ENCODE measurements at places on chromosomes 1 and 21.

DNA sequence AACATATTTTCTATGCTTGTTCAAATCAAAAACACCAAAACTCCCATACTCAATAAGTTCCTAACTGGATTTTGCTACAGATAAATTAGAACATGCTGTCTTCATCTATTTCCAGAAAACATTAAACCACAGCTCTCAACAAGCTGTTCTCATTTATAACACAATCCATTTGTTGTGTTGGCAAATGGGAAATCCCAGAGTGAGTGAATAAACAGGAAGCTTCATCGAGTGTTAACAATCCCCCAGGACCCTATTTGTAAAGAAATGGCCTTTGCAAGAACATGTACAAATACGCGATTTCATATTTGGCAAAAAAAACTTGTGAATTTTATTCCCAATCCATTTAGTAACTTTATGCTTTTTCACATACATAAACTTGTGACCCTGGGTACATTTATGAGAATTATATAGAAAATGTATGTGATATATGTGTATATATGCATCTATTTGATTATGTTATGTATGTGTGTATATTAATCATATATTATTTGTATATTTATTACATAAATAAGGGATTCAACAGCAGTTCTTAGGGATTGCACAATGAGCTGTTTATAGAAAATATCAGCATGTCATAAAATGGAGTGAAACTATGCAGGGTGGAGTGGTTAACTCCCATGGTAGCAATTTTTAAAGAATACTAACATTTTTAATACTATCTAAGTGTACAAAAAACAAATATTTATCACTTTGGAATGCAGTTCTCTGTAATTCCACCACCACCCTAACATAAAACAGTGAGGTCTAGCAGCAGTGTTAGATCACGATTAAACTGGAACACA is 160.0 kb downstream of the NEGR1 start:
- no peak for DNase-seq

GRCh38 chr1:217149791-217150190 is 426.6 kb upstream of the ESRRG start:
- no peak for DNase-seq

DNA sequence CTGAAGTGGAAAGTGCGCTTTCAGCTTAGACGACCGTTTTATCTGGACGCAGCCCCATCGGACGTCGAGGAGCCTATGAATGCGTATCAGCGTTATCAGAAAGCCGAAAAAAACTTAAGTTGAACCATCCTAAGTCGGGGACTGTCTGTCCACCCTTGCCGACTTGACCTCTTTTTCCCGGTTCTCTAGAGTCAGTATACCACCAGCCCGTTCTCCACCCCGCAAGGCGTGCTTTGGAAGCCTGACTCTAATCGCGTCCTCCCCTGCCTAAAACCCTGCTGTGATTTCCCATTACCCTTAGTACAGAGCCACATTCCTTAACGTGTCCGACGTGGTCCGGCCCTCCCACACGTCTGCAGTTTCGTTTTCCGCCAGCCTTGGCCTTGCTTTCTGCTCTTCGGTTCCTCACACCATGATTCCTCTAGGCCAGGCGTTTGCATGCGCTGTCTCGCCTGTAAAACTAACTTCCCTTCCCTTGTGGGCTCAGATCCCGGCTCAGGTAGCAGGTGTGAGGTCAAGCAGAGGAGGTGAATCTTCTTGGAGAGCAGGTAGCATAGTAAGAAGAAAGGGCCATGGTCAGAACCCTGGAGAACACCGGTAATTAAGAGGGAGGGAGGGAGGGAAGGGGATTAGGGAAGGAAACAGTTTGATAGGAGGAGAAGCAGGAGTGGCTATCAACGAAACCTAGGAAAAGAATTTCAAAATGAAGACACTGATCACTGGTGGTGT is 865 bp downstream of the ADPRS start:
- peak; percentile 37 for DNase-seq

DNA sequence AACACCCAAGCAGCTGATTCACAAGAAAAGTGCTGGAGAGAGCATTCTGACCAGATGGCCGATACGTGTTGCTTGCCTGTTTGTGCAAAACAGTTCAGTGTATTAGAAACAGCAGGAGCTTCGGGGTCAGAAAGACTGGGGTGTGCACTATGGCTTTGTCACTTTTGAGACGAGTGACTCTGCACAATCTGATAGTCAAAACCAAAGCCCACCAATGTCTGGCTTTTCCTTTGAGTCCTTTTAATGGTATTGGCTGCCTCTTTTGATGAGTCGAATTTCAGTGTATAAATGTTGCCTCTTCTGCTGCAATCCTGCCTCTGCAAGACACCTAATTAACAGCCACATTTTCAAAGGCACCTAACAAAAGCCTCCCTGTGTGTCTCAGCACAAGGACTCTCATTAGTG is 444.6 kb downstream of the AJAP1 start:
- no peak for DNase-seq

DNA sequence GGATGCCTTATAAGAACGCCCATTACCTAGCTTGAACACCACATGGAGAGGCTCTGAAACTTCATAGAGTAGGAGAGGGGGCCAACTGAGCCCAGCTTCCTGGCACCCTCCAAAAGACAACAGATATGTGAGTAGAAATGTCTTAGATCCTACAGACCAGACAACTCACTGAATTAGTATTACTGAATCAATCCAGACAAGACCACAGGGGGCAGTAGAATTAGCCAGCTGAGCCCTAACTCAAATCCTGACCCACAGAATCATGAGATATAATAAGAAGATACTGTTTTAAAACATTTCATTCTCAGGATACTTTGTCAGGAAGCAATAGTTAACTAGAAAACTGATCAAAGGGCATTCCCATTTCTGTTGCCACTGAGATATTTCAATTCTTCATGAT is 45.8 kb upstream of the C1orf21 start:
- no peak for DNase-seq
